Right hindlimb (tissue), 1 donor: ENCODE measurements at places on chromosomes 4 and X.

- DNase-seq = no peak
Measured at GRCh38 chr4:121213940-121214339, 49.8 kb upstream of the TNIP3 start.

DNA sequence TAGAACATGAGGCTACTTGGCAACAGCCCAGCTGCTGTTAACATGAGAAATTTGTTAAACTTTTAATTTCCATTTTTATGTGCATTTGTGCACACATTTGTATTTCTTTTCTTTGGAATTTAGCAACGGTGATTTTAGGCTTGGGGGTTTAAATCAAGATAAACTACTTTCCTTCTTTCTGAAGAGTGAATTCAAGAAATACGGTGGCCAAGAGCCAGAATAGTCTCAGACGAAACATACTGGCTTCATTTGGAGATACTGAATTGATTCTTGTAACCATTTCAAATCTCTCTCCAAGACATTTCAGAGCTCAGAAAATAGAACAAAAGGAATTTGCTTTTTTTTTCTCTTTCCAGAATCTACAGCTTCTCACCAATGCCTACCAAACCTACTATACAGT, 134.1 kb upstream of the SCML1 start:
- DNase-seq = no peak

DNA sequence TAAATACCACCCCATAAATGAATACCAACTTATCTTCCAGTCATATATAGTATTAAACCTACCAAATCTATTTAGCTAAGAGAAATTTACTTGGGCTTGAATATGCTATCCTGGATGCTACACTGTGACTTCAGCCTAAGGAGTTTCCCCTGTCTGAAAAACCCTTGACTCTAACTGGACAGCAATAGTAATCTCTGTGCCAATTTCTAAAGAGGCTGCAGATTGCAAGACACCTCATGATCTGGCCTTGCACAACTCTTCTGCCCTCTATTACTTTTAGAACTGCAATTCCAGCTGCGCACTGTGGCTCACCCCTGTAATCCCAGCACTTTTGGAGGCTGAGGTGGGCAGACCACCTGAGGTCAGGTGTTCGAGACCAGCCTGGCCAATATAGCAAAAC, 371.5 kb downstream of the KCNIP4 start:
- no peak for DNase-seq

DNA sequence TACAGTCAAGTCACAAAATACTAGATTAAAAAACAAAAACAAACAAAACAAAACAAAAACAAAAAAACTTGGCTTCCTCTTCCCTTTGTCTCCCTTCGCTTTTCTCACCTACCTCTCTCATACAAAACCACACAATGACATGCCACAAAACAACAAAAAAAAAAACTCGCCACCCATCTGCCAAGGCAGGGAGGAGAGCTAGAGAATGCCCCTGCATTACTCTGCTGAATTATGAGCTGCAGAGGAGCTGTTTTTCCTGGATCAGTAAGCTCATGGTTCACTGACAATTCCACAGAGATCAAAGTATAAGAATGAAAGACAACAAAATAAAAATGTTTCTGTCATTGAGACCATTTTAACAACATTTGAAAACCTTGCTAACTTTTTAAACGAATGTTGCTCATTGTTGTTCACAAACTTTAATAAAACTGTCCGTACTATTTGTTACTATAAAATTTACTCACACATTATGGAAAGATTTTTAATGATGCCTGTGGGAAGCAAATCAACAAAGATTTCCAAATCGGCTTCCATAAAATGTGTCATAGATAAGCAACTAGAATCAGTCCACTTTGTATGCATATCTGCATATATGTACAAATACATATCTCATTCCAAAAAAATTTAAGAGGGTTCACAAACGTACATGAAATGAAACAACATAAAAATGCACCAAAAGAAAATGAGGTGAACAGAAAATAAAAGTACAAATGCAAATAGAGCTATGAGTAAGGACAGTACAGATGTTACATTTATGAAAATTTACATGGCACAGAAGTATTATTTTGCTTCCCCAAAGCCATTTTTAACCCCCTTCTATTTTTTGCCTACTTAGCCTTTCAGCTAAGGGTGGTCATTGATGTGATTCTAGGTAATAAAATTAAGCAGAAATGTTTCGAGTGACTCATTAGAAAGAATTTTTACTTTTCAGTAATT, 252.4 kb upstream of the FAT4 start:
- DNase-seq = no peak

DNA sequence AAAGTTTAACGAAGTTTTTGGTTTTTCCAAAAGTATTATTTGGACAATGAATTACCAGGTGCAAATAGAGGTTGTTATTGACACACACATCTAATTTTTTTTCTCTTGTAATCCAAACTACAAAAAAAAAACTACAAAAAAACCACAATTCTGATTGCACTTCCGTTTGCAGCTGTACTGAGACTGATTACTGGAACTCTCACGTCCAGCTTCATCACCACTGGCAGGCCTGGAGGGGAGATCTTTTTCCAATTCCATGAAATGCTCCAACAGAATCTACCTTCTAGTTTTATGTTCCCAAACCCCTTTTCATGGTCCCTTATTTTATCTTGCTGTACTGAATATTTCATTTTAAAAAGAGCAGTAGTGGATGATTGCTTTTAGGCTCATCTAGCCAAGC, 1118.3 kb downstream of the C4orf33 start:
- no peak for DNase-seq

GRCh38 chr4:153465615-153466080, 512 bp upstream of the TMEM131L start:
- DNase-seq = peak; percentile 78

DNA sequence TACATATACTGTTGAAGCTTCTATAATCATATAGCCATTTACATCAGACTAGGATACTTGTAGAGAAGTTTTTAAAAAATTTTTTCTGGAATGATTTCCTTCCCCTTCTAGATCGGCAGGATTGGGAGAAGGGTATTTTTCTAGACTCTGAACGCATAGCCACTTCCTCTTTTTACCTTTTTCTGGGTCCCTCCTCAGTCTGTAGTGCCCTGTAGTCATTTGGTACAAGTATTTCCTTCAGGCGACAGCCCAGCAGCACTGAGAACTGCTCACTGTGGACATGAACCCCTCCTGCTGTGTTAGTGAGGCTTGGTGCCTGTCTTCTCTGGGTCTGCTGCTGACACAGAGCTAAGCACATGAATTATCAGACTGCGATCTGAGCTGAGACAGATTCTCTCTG, 255.4 kb downstream of the ARHGAP10 start:
- no peak for DNase-seq

GRCh38 chrX:10246297-10246696, 89.5 kb downstream of the CLCN4 start:
- DNase-seq = no peak

DNA sequence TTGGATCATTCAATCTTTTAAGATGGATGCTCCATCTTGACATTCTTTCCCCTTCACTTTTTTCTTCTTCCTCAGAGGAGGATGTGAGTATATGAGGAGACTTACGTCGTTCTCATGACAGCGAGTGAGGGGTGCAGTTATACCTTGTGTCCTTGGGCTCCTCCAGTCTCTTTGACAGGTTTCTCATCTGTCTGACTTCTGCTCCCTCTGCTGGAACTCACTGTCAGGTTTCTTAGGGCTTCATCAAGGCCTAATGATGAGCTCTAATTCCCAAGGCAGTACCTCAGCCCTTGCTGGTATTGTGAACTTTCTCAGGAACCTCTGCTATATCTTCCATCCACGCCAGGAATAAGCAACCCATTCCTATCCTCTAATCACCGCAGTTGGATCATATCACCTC, 237.8 kb upstream of the ADGRL3 start:
- DNase-seq = no peak

GRCh38 chr4:31241504-31242106, 521.4 kb downstream of the PCDH7 start:
- DNase-seq = no peak

GRCh38 chrX:135985973-135986310, 707 bp downstream of the SLC9A6 start:
- peak; percentile 19 for DNase-seq

DNA sequence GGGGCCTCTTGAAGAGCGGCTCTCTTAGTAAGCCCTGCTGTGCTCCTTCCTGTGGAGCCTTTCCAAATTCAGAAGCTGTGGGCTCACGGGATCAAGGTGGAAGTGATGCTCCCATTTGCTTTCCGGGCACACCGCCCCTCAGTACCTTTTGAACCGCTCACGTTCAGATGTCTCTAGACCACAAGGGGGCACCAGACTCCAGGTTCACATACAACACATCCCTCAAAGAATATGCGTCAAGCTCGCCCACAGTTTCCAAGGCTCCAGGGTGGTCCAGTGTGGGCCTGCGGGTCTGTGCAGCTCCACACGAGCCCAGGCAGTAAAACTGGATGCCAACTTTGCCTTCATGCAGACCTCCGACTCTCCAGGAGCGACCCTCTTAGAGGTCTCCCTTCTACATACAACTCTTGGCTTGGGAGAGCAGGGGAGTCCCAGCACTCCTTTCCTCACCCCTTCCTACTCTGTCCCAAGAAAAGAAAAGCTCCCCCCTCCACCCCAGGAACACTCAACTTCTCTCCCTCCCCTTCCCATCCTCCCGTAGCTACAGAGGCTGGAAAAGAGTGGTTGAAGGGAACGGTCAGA, 11.0 kb downstream of the SUPT20HL1 start:
- peak; percentile 61 for DNase-seq

DNA sequence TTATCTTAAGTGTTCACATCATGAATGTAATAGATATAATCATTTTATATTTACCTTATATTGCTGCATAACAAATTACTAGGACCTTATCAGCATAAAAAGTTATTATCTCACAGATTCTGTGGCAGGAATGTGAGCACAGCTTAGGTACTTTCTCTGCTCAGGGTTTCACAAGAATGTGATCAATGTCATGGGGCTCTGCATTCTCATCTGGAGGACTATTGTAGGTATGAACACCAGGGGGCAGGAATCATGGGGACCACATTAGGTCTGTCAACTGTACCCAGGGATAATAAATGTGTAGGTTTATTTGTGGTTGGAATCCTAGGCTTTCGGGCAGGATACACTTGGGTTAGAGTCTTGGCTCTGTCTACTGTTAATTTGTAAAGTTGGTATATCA, 519.2 kb downstream of the ARAP2 start:
- DNase-seq = no peak

DNA sequence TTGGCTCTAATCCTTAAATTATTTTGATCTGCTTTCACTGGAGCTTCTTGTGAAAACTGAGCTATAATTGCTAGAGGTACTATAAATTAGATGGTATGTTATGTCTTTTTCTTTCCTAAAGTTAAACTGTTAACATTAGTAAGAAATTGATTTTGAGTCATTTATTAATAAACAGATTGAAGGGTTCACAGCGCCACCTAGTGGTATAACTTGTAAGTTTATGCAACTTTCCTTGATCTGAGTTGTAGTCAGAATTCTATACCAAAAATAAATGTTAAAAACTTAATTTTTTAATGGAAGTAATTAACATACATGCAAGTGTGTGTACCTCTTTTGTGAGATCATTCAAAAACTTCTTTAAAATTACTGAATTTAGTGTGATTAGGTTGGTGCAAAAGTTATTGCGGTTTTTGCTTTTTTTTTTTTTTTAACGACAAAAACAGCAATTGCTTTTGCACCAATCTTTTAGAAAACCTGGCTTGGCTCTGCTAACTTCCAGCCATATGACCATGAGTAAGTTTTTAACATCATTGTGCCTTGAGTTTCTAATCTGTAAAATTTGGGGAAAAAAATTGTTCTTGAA, 151.5 kb downstream of the CENPC start:
- no peak for DNase-seq

- DNase-seq = no peak
Measured at GRCh38 chrX:104325213-104325585, 70.5 kb upstream of the ESX1 start.

GRCh38 chrX:82695066-82695465, 813.0 kb upstream of the POU3F4 start:
- DNase-seq = no peak

DNA sequence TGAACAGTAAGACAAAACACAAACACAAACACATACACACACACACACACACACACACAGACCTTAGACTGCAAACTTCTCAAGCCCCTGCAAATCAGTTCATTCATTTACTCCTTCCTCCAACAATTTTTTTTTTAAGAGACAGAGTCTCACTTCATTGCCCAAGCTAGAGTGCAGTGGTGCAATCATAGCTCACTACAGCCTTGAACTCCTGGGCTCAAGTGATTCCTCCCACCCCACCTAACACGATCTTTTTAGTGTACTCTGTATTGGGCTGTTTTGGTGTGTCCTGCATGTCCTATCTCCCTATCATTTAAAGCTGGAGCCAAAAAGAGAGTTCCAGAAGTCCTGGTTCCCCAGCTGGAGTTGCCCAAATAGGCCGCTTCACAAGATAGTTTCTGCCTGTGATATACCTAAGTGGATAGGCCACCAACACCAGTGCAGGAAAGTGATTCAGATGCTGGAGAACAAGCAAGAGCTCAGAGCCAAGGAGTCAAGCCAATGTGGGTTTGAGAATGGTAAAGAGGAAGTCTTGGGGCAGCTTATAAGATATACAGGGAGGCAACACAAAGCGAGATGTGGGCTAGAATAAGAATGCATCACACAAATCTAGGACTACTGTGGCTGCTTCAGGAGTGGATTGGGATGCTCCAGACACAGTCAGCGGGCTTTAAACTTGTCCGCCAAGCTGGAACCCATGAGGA, 85.4 kb upstream of the RAPGEF2 start:
- no peak for DNase-seq

DNA sequence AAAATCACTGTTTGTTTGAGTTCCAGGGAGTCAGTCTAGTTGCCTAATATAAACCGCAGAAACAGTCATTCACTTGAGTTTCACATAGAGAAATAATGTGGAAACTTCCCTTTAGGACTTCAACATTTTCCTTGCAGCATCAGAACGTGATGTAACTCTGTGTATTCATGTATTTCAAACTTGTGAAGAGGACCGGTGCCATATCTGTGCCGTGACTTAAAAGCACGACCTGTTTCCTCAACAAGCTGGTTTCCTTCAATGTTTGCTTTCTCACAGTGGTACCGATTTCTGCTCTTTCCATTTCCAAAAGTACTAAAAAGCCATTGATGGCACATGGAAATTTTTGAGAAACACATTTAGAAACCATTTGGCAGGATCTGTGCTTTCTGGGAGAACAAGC, 166.6 kb upstream of the RAPGEF2 start:
- no peak for DNase-seq

DNA sequence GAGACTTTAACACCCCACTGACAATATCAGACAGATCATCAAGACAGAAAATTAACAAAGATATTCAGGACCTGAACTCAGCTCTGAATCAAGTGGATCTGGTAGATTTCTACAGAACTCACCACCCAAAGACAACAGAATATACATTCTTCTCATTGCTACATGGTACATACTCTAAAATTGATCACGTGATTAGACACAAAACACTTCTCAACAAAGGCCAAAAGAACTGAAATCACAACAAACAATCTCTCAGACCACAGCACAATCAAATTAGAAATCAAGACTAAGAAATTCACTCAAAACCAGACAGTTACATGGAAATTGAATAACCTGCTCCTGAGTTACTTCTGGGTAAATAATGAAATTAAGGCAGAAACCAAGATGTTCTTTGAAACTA, 49.6 kb downstream of the DACH2 start:
- no peak for DNase-seq

- DNase-seq = no peak
Measured at GRCh38 chr4:77852892-77853495, 9.6 kb upstream of the MRPL1 start.

- no peak for DNase-seq
Measured at GRCh38 chr4:40536032-40536431, 93.6 kb downstream of the RBM47 start.

- DNase-seq = no peak
Measured at GRCh38 chr4:151908734-151909497, 148.1 kb upstream of the GATB start.
